Activated CD4-positive, alpha-beta T cell treated with anti-CD3 and anti-CD28 coated beads for 36 hours (primary cell): ENCODE measurements at places on chromosomes 7 and 10.

DNA sequence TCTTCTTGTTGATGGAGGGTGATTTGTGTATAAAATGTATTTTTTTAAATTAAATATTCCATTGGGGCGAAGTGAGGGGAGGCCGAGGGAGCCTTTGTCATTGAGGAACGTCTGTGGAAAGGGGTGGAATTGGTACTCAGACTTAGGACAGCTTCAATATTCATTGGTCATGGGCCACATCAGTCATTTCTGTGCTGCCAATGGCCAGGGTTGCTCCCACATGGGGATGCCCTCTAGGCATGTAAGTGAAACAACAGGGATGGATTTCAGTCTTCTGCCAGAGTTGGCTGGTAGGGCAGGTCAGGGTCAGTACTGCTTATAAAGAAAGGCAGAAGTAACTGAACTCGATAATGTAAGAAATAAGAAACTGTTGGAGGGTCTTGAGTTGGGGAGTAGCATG lies 47.2 kb downstream of the NEURL1 start:
- DNase-seq: no peak

- DNase-seq: no peak
Observed at GRCh38 chr7:40833191-40833887, 698.5 kb downstream of the SUGCT start.

DNA sequence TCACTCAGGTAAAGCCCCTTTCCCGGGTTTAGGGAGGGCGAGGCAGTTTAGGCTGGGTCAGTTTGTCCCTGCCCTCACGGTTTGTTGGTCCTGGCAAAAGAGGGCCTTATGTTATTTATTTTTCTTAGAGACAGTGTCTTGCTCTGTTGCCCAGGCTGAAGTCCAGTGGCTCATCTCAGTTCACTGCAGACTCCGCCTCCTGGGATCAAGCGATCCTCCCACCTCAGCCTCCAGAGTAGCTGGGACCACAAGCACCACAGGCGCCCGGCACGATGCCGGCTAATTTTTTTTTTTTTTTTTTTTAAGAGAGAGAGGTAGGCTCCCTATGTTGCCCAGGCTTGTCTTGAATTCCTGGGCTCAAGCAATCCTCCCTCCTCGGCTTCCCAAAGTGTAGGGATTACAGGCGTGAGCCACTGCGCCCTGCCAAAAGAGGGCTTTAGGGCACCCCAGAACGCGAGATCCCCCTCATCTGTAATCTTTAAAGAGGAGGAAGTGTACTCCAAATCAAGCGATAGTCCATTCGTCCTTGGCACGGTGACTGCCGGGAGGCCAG lies 626 bp upstream of the BMS1 start:
- DNase-seq: peak; percentile 30

GRCh38 chr7:18997477-18998150 lies 119.8 kb downstream of the TWIST1 start:
- DNase-seq: no peak

GRCh38 chr7:17342756-17343155 lies 44.3 kb downstream of the AHR start:
- no peak for DNase-seq
